Ecto neural progenitor cell (in vitro differentiated cells): ENCODE measurements at places on chromosomes 2 and 18.
A peak's percentile ranks its signal among the peaks of the same experiment; 100 is the strongest.

GRCh38 chr2:23425885-23426262 lies 40.9 kb downstream of the KLHL29 start:
- DNase-seq = no peak

GRCh38 chr2:28643911-28644334 lies 107.7 kb upstream of the PPP1CB start:
- DNase-seq = no peak

DNA sequence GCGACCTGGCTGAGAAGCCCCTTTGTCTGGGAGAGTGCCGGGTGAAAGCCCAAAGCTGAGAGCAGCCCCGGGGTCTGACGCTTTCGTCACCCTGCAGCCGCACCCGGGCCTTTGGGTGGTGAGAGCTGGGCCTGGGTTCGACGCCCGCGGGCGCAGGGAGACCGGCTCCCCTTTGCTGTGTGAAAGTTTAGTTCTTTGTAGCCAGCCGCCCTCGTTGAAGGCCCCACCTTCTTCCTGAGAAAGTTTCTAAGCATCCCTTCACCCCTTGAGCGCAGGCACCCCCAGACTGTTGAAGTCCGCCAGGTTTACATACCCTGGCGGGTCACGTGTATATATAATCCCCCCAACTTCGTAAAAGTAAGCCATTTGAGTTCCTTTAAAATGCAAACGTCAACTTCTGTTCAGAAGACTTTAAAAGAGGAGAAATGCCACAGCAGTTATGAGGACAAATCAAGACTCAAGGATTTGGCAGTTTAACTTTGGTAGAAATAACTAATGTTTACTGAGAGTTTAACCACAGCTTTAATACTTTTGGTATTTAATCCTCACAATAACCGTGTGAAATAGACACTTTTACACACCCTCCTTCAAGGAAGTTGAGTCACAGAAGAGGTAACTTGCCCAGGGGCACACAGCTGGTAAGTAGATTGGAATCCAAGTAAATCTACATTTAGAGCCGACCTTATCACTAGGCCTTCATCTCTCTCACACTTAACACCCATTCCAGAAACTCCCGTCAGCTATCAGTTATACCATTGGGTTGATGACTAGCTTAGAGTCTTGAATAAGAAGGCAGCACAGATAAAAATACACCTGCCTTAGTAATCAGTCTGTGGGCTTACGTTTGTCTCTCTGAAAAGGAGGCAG lies 1.1 kb upstream of the MBOAT2 start:
- DNase-seq = no peak

DNA sequence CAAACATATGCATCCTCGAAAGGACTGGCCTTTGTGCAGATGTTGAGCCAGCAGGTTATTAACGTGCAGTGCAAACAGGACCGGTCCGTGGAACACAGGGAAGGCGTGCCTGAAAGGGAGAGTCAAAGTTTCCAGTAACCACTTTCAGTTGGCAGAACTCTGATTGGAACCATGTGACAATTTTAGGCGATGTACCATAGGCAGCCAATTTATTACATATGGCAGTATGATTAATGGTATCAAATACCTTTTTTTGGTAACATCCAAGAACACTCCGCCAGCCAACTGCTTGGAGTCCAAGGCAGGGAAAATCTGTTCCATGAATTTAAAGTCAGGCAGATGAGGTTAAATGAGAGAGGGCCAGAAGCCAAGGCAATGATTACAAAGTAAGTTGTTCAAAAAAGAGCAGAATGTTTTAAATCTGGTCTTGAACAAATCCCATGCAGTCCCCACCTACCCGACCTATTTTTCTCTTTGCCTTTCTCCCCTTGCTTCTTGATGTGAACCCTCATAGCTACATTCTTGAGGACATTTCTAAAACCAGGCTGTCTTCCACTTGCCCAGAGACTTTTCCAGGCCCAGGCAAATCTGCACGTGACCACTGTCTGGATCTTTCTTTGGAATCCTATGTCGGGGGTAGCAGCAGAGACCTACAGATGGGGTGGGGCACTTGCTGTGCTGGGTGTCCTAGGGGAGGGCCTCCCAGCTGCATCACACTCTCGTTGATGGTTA lies 351.7 kb downstream of the HRH4 start:
- DNase-seq = no peak

- peak; percentile 11 for DNase-seq
Observed at GRCh38 chr2:130877258-130877657, 40.5 kb downstream of the ARHGEF4 start.

GRCh38 chr2:161423421-161424393 lies 7.6 kb downstream of the TBR1 start:
- peak; percentile 78 for DNase-seq

GRCh38 chr2:72004201-72004915 lies 143.3 kb downstream of the CYP26B1 start:
- no peak for DNase-seq

DNA sequence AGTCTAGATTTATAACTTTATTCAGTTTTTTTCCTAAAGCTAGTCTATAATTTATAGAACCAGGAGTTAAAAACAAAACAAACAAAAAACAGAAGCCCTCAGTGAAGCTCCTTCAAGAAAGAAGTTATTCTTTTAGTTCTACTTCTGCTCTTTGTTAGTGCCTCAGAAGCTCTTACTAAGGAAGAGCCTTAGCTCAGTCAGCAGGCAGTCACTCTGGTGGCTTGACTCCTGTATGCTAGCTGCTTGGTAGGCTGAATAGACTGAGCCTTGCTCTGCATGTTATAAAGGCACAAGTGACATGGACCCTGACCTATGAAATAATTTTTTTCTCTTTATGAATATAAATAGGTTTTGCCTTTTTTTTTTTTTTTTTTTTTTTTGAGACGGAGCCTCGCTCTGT lies 24.8 kb downstream of the NCOA1 start:
- DNase-seq = no peak

GRCh38 chr18:79611040-79611681 lies 68.4 kb upstream of the CTDP1 start:
- DNase-seq = no peak

DNA sequence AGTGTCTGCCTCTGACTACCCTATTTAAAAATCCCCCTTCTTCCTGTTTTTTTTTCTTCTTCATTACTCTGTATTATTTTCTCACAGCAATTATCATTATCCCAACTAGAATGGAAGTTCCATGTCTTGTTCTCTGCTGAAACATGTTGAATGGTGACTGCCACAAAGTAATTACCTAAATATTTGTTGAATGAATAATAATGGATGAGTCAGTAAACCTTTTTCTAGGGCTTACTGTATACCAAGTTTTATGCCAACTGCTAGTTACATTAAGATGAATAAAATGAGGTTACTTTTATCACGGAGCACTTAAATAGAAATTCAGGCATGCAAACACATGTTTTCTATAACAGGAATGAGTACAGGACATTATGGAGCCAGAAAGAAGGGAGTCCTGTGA lies 490.6 kb downstream of the THSD7B start:
- DNase-seq = no peak

DNA sequence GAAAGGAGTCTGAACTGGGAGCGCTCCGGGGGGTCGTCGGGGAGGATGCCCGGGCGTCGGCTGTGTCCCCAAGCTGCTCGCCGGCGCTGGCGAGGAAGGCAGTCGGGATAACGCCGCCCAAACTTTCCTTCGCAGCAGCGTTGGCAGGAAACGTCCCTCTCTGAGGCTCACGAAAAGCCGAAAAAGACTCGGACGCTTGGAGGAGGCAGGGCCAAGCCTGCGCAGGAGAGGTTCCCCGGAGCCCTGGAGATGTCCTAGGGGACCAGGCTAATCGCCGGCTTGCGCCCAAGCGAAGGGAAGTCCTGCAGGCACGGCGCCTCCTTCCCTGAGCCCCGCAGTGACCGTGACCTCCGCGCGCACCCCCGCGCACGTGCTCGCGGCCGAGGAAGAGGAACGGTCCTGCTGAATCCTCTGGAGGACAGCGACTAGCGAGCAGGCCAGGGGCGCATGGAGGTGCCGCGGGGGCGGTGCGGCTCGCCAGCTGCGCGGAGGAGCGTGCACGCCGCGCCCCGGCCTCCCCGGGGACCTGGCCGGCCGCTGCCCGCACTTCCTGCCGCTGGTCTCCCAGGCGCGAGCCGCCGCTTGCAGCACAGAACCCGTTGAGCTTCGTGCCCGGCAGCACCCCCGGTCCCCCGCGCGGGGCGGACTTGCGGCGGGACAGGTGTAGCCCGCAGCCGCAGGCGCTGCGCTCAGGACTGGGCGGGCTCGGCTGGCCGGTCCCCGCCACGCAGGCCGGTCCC lies at the start of gene SH3RF3:
TSS of gene SH3RF3 (plus strand) at position 590 of the 740 bp plus-strand sequence.
- DNase-seq = peak; percentile 70

GRCh38 chr18:37424507-37424906 lies 141.1 kb downstream of the CELF4 start:
- no peak for DNase-seq

DNA sequence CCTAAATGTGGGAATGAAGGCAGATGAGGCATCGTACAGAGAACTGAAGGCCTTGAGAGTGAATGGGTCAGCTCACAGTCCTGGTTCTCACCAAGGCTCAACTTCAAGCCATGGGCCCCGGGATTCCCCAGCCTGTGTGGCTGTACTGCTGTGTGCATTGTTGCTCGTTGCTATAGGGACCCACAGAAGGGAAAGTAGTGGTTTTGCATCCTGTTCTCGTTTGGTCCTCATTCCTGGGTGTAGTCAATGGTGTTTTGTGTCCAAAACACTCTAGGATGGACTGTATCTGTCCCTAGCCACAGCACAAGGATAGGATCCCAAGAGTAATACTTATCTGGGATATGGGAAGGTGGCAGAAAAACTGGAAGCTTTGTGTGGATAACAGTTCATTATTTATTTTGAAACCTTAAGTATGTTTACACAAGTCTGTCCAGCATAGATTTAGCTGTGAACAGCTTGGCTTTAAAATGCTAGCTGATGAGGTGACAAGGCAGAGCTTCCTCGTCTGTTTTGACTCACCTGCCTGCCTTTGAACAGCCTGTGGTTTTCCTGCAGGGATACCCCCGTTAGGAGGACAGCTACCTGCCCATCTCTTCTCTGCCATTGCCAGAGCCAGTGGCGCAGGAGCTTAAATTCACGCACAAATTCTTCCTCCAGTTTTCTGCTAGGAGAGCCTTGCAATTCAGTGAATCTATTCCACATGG lies 85.0 kb downstream of the WDSUB1 start:
- no peak for DNase-seq

GRCh38 chr18:67359873-67360838 lies 156.4 kb downstream of the DSEL start:
- DNase-seq = no peak

- no peak for DNase-seq
Observed at GRCh38 chr18:50127516-50128210, 67.3 kb downstream of the MYO5B start.
